ENCODE measurements at places on chromosomes 13 and 19. TPM values are rescaled to one million over a fixed set of nuclear protein-coding genes. Genes with fewer than 3 reads are reported as not detected.
A peak's percentile ranks its signal among the peaks of the same experiment; 100 is the strongest.

- H3K27ac ChIP-seq: no peak overlapping the region
- H3K4me1 ChIP-seq: no peaks in the 10 kb centered on the region
- H3K27me3 ChIP-seq: no peaks in the 10 kb centered on the region
- H3K36me3 ChIP-seq: no peaks in the 10 kb centered on the region
- DNase-seq: no peak
Measured at GRCh38 chr13:99677116-99677951, 176.1 kb downstream of the TM9SF2 start.

- H3K4me1 ChIP-seq: peaks cover 3% of the 10 kb centered on the region
- DNase-seq: peak; percentile 43
- H3K27me3 ChIP-seq: no peaks in the 10 kb centered on the region
- H3K4me3 ChIP-seq: no peak overlapping the region
- no peak overlapping the region for H3K27ac ChIP-seq
Measured at GRCh38 chr13:100131863-100132574, 43.1 kb downstream of the PCCA start.

DNA sequence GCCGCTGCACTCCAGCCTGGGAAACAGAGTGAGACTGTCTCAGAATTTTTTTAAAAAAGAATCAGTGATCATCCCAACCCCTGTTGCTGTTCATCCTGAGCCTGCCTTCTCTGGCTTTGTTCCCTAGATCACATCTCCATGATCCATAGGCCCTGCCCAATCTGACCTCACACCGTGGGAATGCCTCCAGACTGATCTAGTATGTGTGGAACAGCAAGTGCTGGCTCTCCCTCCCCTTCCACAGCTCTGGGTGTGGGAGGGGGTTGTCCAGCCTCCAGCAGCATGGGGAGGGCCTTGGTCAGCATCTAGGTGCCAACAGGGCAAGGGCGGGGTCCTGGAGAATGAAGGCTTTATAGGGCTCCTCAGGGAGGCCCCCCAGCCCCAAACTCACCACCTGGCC, at the start of gene KLK2:
KLK2 (plus strand) TSS at position 384 of the 400 bp plus-strand sequence. CDS start 35 bp downstream, outside the sequence.
- H3K4me3 ChIP-seq: no peak within 1 kb of the TSS
- no peaks in the 10 kb centered on the region for H3K27me3 ChIP-seq
- no peak within 1 kb of the TSS for H3K27ac ChIP-seq
- DNase-seq: no peak
- H3K4me1 ChIP-seq: no peaks in the 10 kb centered on the region

The ZNF780A gene
- 9.8 TPM for polyA plus RNA-seq

The SLC6A16 gene
- 1.5 TPM for polyA plus RNA-seq

The PGLYRP1 gene
- polyA plus RNA-seq: 0.39 TPM

The FAM216B gene
- not detected for polyA plus RNA-seq
